Esophagus muscularis mucosa (tissue), 4 donors: ENCODE measurements at places on chromosomes 1 and 21. TPM values are rescaled to one million over a fixed set of nuclear protein-coding genes. Genes with fewer than 3 reads are reported as not detected.

- no peak for DNase-seq
Observed at GRCh38 chr1:164682570-164682969, 123.6 kb downstream of the PBX1 start.

DNA sequence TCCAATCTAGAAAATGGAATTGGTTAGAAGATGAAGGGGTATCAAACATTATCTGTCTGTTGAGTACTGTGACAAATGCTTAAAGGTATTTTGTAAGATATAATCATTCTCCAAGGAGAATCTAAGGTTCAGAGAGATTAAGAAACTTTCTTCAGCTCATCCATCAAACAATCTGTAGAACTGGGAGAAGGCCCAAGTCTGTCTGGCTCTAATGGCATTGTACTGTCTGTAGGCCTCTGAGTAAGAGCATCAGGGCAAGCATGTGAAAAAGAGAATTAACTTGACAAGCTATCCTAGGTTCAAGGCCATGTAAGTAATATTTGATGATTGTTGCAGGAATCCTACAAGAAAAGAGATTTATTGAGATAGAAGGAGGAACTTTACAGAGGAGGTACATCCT is 5.3 kb upstream of the FGGY start:
- DNase-seq, result no peak

The PCSK9 gene
- 0.29 TPM for total RNA-seq

GRCh38 chr1:116962987-116963639 is 38.4 kb upstream of the CD101 start:
- peak; percentile 62 for DNase-seq

The INSRR gene
- not detected for total RNA-seq

DNA sequence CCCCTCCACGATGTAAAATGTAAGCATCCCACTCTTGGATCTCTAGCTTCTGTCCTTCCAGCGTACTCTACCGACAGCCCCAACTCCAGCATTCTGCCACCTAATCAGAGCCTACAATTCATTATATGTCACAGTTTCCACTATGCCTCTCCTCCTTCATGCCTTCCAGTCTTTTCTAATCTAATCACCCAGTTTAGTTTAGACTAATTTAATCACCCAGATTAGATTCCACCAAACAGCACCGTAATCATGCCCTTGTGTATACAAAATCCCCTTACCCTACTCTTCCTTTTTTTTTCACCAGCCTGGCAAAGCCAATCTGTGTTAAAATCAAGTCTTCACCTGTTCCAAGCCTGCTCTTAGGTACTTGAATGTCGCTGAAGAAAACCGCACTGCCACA is 49.8 kb upstream of the KANK4 start:
- DNase-seq, result no peak

DNA sequence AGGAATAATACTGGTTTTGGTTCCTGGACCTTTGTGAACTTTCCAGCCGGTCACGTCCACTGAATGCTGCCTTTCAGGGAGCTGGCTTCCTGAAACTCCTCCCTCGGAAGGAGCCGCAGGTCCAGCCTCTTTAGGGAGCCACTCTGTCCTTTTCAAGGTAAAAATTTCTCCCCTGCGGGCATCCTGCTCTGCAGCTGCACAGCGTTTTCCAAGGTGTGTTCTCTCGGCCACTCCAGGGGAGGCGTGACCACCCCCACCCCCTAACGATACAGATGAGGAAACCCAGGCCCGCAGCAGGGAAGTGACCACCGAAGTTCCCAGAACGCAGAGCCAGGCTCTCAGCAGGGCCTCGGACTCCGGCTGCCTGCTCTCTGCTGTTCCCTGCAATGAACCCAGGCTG is 21.5 kb downstream of the PADI2 start:
- DNase-seq, result no peak

DNA sequence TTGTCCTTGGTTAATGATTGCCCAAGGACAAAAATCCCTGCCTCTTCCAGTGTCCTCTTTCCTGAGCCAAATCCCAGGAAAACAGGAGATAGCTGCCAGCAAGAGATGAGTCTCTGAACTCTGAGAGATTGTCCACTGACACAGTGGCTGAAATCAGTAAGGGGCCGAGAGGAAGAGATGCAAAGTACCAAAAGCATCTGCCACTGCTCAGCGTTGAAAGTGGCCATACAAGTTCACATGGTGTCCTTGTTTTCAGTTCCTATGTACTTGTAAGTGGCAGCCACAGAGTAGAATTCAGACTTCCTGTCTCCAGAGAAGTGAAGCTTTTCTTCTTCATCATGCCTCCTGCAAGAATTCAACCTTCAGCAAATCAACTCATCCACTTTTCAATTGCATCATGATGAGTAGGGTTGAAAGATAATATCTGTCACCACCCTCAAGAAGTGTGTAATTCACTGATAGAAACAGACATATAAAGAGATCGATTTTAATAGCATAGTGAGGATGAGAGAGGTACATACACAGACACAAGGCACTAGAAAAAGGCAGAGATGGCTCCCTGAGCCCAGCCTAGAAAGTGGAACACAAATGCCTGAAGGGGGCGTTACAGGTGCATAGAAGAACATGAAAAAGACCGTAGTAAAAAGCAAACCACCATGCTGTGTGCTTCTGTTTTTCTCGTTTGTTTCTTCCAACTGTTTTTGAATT is 185.8 kb downstream of the MRPL39 start:
- DNase-seq, result no peak

DNA sequence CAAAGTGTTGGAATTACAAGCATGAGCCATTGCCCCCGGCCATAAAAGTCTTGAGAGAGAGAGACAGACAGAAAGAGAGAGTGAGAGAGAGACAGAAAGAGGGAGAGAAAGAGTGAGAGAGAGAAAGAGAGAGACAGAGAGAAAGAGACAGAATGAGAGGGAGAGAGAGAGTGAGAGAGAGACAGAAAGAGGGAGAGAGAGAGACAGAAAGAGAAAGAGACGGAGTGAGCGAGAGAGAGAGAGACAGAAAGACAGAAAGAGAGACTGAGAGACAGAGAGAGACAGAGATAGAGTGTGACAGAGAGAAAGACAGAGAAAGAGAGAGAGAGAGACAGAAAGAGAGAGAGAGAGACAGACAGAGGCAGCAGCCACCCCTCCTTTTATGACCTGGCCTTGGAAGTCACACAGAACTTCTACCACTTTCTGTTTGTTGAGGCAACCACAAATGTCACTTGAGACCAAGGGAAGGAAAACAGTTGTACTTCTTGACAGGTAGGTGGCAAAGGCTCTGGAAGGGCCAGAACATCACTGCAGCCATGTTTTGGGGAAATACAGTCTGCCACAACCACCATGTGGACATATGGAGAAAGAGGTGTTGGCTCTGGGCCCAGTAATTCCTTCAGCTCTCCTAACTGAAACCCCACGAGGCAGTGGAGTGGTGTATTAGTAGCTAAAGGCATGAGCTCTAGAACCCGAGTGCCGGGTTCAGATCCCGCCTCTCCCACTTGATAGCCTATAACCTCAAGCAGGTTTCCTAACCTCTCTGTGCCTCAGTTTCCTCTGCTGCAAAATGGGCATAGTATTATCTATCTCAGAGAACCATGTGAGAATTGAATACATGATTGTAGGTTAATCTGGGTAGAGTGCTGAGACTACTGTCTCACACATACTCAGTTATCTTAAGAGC is 50.6 kb downstream of the TNFRSF8 start:
- DNase-seq, result no peak

The PRMT6 gene
- 10.1 TPM for total RNA-seq
